ENCODE measurements at places on chromosomes 6 and 20.

GRCh38 chr6:104431096-104431495 is 428.6 kb downstream of the HACE1 start:
- no peak for DNase-seq

DNA sequence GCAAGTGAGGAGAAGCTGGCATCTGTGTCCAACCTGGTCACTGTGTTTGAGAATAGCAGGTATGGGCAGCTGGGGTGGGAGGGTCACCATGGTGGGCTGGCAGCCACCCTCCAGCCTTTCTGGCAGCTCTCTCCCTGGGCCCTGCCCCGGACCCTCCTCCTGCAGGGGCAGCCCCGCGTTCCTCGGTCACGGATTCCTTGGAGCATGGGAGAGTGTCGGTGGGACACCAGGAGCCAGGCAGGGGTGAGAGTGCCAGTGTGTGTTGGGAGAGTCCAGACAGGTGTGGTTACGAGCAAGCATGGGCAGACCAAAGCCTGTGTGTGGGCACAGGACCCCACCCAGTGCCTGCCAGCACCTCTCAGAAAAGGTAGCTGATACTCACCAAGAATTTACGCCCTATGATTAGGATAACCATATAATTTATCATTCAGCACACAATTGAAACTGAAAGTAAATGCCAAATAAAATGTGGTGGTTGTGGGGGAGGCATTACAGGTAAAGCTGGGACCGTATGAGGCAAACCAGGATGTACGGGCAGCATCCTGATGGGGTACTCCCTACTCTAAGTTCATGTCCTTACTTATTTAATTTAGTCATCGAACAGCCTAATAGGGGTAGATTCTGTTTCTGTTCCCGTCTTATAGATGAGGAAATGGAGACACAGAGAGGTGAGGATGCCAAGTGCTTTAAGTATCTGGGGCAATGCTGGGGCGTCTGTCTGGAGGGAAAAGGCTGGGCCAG is 542 bp downstream of the FGD2 start:
- no peak for DNase-seq

- no peak for DNase-seq
Observed at GRCh38 chr20:48056218-48056617, 270.9 kb upstream of the SULF2 start.

DNA sequence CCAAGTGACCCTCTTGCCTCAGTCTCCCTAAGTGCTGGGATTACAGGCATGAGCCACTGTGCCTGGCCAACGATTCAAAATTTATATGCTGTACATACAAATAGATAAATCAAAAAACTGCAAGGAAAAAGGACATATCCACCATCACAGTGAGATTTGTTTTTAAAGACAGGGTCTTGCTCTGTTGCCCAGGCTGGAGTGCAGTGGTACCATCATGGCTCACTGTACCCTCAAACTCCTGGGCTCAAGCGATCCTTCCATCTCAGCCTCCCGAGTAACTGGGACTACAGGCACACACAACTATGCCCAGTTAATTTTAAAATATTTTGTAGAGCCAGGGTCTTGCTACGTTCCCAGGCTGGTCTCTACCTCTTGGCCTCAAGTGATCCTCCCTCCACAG is 61.5 kb downstream of the MAP3K7 start:
- no peak for DNase-seq

DNA sequence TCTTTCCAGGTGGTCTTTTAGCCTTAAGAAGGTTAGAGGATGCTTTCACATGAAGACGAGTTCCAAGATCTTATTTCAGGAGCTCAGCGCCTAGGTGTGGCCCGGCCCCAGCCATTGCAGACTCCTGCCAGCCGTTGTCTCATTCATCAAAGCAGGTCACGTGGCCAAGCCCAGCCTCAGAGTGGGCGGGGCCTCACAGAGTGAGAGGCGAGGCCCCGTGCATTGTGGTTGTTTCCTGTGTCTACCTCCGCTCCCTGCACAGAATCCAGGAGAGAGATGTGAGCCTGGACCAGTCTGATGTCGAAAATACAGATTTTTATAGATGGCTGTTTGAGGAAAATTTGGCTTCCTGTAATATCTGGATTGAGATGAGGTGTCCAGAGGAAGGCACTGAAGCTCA is 49.2 kb upstream of the CST5 start:
- no peak for DNase-seq

- no peak for DNase-seq
Observed at GRCh38 chr6:26487466-26487865, 12.6 kb upstream of the BTN1A1 start.

DNA sequence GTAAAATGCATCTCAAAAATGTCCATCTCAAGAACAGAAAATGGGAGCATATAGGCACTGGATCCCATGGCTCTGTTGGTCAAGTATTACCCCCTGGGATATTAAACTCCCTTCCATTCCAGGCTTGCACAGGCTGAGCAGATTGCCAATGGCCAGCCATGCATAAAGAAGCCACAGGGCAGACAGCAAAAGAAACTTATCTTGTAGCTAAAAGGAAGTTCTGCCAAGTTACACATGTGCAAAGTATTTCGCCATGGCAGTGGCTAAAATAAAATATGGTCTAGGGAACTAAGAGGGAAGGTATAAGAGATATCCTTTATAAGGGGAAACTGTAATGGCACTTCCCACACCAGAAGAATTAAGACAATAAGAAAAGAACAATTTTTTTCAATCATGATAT is 415.6 kb upstream of the BTBD3 start:
- DNase-seq = no peak

DNA sequence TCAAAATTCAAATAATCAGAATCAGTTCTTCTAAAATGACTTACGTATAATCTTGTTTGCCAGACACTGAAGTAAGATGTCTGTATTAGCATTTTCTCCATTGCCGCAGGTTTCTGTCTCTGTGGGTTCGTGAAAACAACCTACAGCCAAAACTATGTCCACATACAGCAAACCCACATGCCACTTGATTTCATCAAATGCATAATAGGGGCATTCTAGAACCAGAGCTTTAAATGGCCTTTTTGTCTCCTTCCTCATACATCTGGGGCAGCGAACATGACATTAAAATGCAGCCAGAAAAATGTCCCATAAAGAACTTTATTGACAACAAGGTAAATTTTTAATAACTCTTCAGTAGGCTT is 90.2 kb upstream of the QKI start:
- no peak for DNase-seq

GRCh38 chr6:154106251-154106650 is 67.2 kb downstream of the OPRM1 start:
- no peak for DNase-seq

- DNase-seq = no peak
Observed at GRCh38 chr6:16623731-16624130, 137.5 kb downstream of the ATXN1 start.

DNA sequence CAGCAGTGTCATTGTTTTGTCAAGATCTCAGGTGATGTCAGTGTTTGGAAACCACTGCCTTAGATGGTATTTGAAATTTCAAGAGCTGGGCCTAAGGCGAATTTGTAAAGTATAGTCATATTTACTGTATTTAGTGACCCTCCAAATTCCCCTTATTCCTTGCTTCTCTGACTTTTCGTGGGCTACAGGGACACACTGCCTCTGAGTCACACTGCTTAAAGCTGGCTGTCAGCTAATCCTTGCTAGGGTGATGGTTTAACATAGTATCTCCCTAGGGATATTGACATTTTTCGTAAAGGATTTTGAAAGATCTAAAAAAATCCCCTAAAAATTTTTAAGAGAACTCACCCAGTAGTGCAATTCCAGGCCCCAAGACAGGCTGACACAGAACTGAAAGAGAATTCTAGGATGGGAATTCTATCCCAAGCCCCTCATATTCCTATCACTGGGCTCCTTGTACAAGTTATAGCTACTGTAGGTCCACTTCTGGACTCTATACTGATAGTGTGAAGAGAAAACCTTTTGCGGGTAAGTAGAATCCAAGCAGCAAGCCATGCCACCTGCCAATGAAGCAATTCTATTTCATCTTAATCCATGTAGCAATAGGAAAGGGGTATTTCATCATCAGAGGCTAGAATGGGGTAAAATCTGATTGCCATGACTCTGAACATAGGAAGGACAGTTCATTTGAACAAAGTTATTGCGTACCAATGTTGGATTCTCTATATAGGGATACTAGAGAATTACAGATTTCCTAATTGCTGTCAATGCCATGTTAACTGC is 4.3 kb downstream of the BMP6 start:
- DNase-seq = no peak

DNA sequence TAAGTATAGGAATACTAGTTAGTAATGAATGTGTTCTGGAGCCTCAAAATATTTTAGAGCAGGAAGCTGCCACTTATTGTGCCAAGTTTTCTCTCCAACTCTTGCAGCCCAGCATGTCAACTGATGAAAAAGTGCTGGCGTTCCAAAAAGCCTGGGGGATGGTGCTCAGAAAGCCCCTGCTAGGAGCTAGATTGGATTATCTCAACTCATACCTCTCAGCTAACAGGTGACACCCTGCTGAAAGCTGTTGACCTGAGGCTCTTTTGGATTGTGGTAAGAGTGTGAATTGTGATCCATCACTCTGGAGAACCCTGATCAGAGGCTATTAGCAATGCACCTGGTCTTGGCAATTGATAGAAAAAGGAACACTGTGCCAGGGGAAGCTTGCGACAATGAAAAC is 580.4 kb downstream of the EYS start:
- no peak for DNase-seq

- no peak for DNase-seq
Observed at GRCh38 chr20:3847429-3847940, 851 bp downstream of the MAVS start.

DNA sequence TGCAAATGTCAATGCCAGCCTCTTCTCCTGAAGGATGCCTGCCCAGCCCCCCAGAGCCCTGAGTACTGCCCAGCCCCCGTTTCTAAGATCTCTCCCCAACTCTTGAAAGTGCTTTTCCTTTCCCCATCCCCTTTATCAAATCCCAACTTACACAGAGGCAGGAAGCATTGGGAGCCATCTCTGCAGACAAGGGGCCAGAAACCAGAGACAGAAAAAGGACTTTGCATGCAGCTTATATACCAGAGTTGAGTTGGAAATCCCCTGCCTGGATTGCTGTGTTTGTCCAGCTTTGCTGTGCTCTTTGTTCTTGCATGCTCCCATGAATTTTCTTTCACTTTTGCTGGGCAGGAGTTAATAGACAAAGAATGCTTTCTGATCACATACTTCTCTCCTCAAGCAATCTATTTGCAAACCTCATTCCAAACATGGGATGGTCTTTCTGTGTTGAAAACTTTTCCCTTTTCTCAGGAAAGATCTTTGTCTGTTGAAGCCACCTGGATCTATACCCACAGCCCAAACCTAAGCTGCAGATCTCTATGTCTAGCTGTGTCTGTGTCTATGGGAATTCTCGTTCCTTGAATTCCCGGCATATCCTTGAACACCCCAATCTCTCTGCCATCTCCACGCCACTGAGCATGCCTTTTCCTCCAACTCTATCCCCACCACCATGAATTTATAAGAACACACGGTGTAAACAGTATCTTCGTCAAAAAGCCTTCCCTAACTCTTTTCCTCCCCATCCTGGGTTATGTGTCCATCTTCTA is at the start of gene UBD:
UBD (minus strand) TSS at position 209 of the 764 bp plus-strand sequence; CDS start at position 178, 31 bp downstream.
- no peak for DNase-seq

- no peak for DNase-seq
Observed at GRCh38 chr6:143329323-143329722, 121.2 kb downstream of the ADAT2 start.

- DNase-seq = no peak
Observed at GRCh38 chr20:33914919-33915318, 78.8 kb upstream of the RALY start.

DNA sequence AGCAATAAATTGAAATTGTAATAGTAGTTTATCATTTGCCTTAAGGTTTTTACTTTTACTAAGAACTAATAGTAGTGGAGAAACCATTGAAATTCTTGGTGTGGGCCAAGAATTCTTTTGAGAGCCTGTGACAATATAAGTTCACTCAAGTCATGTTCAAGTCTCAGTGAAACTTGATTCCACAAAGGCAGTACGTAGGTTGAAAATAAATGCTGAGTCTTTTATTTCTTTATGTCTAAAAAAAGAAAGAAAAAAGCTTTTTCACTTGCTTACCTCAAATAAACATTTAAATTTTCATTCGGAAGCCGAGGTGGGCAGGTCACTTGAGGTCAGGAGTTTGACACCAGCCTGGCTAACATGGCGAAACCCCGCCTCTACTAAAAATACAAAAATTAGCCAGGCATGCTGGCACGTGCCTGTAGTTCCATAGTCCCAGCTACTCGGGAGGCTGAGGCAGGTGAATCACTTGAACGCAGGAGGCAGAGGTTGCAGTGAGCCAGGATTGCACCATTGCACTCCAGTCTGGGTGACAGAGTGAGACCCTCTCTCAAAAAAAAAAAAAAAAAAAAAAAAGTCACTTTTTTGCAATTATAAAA is 57.8 kb upstream of the NELFCD start:
- DNase-seq = no peak

DNA sequence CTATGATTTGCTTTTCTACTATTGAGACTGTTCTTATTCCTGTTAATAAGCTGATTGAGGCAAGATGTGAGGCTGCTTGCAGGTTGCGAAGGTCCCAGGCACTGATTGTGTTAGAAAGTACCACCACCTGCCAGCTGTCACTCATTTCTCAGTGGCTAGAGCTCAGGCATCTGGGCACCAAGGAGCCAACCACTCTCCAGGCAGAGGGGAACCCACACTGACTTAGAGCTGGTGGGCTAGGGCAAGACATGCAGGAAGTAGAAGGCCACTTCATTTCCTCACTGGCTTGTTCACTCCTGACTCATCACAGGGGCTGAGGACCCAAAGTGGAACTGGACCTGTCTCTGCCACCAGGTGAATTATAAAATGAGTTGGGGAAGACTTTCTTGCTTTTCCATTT is 7.8 kb upstream of the DLL1 start:
- DNase-seq = no peak

DNA sequence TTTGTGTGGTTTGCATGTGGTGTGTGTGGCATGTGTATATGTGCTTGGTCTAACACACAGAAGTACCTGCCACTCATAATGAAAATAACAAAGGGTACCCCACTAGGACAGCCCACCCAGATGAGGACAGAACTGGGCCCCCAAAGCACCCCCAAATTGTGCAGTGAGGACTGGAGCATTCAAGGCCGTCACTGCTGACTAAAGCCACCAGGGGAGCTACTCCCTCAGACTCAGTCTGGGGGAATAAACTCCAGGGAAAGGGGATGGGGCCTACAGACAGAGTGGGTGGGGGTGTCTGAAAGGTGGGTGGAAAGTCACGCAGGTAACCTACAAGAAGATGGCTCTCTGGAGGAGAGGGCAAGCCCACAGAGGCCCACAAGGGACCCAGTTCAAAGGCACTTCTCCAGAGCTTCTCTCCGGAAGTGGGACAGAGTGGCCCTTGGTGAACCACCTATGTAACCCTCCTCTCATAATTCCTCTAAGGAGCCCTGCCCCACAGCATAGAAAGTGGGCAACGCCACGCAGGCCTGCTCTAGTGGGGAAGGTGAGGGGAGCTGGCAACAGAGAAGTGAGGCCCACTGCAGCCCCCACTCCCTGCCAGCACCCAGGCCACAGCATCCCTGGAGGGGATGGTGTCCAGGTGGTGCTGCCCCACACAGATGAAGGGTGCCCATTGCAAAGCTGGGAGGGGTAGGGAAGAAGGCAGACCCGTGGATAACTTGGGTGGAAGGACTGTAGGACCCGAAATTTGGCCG is 122.8 kb upstream of the MAFB start:
- DNase-seq = no peak

Data from AG04449 (cell line).